Activated CD4-positive, alpha-beta memory T cell treated with anti-CD3 and anti-CD28 coated beads for 36 hours (primary cell): ENCODE measurements at places on chromosomes 13 and 19. TPM values are rescaled to one million over a fixed set of nuclear protein-coding genes. Genes with fewer than 3 reads are reported as not detected.

GRCh38 chr19:23789246-23789645, 30.6 kb upstream of the ZNF681 start:
- no peak for DNase-seq

- DNase-seq = no peak
These were observed 28.8 kb downstream of the TSSK6 start for GRCh38 chr19:19486343-19487076.

- DNase-seq = no peak
These were observed 24.1 kb downstream of the HNRNPM start for GRCh38 chr19:8468761-8469373.

- DNase-seq = no peak
These were observed 55.1 kb upstream of the CLDN10 start for GRCh38 chr13:95497381-95497807.

DNA sequence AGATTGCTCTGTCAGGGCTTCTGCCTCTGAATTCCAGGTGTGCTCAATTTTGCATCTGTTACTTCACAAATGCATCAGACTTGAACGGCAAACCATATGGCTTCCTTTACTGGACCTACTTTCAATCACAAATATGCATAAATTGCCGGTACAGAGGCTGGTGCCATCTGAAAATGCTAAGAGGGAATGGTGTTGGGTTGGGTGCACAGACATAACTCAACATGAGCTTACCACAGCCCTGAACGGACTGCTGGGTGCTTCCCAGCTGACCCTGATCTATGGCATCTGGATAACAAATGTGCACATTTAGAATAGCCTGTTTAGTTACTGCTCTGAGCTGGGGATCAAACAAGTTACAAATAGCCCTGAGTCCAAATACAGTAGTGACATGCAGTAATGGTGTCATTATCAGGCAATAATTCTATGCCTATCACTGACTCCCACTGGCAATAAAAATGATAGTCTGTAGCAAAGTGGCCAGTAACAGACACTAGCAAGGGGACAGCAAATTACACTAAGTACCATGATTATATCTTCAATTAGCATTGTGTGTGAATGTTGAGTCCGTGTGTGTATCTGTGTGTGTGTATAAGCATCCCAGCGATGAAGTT, 927.3 kb downstream of the DIAPH3 start:
- DNase-seq = no peak

- DNase-seq = no peak
These were observed 19.7 kb downstream of the CEACAM16 start for GRCh38 chr19:44718441-44719261.

Gene IL27RA
- 62.0 TPM for total RNA-seq

DNA sequence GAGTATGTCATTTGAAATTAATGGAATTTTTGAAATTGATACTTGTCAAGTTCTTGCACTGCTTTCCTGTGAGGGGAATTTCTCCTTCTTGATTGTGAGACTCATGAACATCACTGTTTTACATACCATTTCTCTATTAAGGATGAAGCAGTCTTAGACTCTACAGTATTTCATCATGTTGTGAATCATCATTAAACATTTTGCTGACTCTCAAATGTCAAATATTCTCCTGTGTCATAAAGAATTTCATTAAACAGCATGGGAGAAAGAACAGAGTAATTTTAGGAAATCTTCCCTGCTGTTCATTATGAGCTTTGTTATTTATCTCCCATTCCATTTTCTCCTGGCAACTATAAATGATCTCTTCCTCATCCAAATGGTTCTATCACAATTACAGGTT, 729.0 kb downstream of the PCDH9 start:
- DNase-seq = no peak

DNA sequence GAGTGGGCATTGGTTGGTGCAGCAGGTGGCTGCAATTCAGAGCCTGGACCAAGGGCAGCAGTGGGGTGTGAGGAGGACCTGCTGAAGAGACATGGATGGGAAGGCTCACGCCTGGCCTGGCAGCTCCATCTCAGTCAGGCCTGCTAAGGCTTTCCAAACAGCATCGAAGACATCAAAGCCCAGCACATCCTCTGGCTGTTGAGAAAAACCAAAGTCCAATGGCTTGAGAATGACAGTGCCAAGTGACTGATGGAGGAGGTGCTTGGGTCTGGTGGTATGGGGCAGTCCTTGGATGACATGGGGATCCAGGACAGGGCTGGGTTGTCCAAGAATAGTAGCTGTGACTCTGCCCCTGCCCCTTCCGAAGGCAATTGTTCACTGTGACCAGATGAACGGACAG, 19.0 kb upstream of the XPO4 start:
- DNase-seq = no peak

DNA sequence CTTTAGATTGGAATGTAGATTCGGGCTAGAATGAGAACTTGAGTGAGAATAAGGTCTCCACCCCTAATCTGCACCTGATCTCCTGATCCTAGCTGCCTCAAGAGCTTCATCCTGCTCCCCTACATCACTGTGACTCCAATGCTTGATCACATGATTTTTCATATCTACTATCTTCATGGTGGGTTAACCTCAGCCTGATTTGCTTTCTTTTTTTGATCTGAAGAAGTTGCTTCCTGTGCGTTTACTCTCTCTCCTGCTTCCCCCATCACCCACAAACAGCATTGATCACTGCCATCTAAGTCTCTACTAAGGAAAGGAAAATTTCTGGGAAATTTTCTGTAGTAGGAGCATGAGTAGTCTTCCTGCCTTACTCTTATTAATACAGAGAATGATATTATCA, 1542.1 kb upstream of the SLC10A2 start:
- no peak for DNase-seq

GRCh38 chr19:43555185-43555770, 20.0 kb downstream of the XRCC1 start:
- peak; percentile 87 for DNase-seq

DNA sequence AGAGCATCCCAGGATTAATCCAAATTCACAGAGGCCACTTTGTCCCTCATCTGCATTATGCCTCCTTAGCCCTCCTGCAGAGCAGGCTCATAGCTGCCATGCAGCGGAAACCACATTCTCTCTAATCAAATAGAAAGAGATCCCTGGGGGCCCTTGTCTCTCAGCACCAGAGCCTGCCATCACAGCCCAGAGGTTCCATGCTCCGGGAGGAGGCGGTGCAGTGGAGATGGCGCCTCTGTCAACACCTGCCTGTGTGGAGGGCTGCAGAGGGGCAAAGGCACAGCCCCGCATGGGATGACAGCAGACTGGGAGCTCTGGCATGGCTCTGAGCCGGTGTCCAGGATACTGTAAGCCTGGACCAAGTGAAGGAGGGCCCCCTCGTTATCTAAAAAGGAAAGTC, 111.3 kb downstream of the SLC7A1 start:
- no peak for DNase-seq

DNA sequence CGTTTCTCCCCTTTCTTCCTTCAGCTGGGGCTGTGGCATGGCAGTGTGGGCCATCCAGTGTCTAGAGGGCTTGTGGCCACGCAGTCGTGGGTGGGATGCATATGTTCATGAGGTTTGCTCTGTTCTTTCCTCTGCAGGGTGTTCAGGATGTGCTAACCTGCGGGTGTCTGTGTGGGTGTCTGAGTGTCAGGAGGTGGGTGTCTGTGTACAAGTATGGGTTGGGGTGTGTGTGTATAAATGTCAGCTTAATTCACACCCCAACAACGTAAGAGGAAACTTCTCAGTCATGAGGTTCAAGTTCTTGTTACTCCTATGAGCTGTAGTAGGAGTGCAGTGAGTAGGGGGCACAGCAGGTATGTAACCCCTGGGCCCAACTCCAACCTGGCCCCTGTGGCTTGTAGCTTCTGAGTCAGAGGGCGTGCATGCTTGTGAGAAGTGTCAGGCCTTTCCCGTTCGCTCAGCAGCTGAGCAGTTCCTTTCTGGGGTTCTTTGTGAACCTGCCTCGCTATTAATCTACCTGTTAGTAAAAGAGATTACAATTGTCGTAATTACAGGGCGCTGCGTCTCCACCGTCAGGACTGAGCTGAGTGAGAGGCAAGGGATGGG, 49.1 kb downstream of the NFIX start:
- DNase-seq = no peak

DNA sequence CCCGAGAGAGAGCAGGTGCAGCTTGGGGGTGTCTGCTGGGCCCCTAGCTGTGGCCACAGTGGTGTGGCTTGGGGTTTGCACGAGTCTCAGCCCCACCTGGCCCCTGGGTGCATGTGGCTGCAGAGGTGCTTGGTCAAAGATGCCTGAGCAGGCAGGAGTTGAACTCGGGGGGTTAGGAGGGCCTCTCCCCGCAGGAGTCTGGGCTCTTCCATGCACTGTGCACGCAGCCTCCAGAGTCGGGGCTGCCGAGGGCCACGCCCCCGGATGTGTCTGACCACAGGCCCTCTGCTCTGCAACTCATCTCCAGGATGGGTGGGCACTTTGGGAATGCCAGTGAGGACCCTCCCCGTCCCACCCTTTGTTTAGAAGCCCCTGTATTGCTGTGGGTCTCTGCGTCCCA, 91.5 kb upstream of the MCF2L start:
- no peak for DNase-seq

DNA sequence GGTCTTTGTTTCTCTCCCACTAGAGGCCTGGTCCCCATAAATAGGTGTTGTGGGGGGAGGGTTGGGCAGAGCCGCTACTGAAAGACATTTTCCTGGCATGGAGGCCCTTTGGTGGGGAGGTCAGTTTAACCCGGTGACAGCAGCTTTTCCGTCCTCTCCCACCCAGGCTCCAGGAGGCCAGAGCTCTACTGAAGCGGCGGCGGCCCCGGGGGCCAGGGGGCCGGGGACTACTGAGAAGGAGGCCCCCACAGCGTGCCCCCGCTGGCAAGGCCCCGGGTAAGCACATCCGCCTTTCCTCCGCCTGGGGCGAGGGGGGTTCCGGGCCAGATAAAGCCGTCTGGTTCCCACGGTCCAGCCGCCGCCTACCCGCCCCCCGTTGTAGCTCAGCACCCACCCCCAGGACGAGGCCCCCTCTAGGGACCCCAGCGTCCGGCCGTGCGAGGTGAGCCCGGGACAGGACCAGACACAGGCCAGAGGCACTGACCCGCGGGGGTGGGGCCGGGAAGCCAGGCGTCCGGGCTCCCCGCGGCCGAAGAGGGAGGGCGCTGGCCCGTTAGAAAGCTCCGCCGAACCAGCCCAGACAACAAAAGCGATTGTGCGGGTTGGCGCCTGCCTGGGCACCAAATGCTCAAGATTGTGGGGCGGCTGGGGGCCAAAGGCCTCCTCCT, 1.1 kb upstream of the LTBP4 start:
- DNase-seq = no peak

DNA sequence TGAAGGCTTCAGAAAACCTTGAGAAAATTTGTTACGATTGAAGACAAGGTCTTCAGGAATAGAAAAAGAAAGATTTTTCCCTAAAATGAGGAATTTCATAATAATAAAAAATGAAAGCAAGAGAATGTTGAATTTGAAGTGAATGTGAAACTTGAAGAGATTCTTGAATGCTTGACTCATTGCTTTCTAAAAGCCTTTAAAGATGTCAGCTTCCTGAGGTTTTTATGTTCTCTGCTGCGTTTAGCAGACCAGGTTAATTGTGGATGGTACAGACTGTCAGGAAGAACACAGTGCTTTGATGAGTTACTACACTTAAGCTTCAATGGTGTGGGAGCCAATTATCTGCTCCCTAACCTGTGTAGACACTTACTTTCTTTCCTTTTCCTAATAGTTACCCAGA, 96.3 kb upstream of the FNDC3A start:
- no peak for DNase-seq

DNA sequence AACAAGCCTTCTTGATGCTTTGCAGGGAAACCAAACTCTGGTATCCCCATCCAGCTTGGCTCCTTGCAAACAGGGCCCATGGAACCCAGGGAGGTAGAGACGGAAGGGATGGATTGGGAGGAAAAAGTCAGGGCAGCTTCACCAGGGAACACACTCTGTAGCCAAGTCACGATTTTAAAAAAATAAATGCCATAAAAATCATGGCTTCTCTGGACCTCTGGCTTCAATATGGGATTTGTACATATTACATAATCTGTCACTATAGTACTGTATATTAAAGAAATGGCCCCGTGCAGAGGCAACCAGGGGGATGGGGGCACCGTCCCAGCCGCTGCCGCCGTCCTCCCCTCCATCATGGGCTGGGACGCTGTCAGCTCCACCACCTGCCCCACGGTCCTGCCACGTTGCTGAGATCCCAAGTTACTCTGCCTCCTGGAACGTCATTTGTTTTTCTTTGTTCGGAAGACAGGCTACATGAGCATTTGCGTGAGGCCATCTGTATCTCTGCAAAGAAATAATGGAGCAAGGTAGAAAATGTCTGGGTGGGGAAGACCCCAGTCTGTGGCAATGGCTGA, 313.3 kb downstream of the ZNF536 start:
- no peak for DNase-seq

- DNase-seq = peak; percentile 44
These were observed 22.7 kb downstream of the HPN start for GRCh38 chr19:35063940-35064818.

DNA sequence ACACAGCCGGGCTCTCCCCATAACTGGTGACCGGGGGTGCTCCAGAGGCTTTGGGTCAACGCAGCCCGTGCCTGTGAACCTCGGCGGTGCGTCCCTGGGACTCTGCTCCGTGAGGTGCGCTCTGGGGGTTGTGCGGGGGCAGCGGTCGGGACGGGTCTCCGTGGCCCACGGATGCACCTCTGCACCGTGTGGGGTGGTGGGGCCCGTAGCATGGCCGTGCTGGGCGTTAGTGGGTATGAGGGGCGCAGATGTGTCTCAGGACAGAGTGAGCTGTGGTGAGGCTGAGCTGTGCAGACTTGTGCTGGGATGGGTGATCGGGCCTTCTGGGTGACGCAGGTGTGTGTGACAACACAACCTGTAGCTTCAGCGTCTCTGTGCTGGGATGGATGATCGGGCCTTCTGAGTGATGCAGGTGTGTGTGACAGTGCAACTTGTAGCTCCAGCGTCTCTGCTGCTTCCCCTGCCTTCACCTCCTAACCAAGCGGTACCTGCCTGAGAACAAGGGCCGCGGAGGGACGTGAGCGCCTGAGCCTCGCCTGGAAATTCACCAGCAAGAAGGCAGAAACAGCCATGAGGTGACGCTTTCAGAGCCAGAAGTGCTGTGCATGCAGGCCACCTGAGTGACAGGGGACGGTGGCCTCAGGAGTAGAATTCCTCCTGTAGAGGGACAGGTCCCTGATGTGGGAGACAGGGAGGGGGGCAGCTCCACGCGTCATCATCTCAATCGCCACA, 599 bp downstream of the ZNF331 start:
- peak; percentile 29 for DNase-seq

Gene APLP1
- total RNA-seq = 2.6 TPM

DNA sequence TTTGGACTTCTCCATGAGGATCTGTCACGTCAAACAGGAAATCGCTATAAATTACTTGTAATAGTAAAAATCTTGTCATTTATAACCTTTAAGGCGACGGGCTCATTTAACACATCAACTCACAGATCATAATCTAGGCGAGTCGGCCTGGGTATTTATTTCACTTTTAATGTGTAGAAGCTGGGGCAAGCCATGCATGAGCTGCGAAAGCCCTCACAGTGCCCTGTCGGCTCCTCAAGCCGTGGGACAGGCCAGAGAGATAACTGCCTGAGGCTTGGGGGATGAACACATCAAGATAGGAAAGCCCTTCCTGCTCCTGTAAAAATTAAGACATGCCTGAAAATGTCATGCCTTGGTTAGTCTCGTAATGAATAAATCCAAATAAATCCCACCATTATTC, 30.8 kb downstream of the SOX1 start:
- no peak for DNase-seq

- no peak for DNase-seq
These were observed 83.6 kb downstream of the KDM4B start for GRCh38 chr19:5052515-5052914.

Gene KIR2DL1
- total RNA-seq = not detected

Gene SIGLEC14
- total RNA-seq = not detected

Gene F2RL3
- not detected for total RNA-seq

Gene PCSK4
- total RNA-seq = 2.7 TPM

Gene KLHL1
- total RNA-seq = not detected
